Amniotic epithelial cell (primary cell): ENCODE measurements at places on chromosomes 1 and 21.

DNA sequence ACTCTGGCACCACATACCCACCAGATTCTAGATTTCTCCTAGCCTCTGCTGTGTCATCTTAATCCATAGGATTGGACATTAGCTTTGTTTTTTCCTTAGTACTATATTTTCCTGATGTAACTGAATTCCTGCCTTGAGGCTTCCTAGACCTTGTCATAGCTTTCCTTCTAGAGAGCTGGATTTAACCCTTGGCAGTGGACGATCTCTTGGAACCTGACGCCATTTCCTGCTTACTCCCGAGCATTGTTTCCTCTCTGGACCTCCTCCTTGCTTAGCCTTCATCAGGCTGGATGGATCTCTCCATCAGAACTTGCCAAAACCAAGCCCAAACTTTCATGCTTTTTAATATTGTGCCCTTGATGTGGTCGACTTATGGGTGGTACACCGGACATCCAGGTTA is 1.5 kb downstream of the APOBEC4 start:
- no peak for DNase-seq

DNA sequence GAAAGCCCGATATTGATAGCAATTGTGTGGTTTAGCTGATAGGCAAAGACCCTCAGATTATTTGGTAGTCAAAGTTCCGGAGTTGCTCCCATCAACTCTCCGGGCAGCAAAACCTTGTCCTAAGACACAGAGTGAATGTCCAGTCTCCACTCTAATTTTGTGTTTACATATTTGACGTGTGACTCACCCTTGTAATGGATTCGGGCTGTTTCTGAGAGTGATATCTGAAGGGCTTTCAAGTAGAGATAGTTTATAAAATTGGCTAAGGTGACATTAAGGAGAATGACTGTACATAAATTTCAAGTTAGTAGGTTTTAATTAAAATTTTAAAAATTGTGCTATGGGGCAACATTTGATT is 154.2 kb downstream of the CNIH3 start:
- peak; percentile 33 for DNase-seq

DNA sequence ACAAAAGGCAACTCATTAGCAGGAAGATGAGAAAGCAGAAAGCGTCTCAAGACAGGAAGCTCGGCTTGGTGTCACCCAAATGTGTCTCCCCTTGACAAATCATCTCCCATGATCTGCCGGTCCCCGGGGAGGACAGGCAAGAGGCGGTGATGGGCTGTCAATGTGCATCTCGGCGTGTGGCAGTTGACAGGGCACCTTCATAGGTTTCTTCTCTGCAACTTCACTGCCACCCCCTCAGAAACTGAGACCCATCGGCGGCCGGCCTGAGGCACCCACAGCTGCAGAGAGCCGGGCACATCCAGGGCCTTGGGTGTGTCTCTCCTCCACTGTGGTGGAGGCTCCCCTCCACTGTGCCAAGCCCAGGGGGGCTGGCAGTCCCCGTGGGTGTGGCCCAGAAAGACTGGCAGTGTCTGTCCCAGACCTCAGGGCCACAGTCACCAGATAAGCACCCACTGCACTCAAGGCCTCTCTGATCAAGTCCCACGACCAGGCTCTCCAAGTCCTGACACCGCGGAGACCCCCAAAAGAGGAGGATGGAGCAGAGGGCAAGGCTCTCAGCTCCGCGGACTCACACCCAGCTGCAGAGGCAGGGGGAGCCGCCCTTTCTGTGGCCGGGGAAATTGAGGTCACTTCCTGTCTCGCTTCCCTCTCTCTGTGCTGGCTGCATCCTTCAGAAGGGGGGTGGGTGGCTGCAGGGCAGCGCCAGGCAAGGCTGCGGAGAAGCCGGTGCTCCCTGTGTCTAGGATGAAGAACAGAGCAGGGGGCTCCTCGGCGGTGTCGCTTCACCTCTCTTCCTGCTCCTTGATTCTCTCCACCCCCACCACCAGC is 39.6 kb upstream of the LBR start:
- no peak for DNase-seq

GRCh38 chr1:196450143-196451095 is 157.8 kb downstream of the KCNT2 start:
- no peak for DNase-seq

- peak; percentile 43 for DNase-seq
Observed at GRCh38 chr1:165841582-165842017, 14.2 kb downstream of the UCK2 start.

GRCh38 chr1:10736634-10737586 is 59.5 kb downstream of the CASZ1 start:
- no peak for DNase-seq

GRCh38 chr21:30829659-30830058 is at the start of gene KRTAP7-1:
Gene KRTAP7-1, minus strand, starts transcription at chr21:30829759. Its CDS starts 61 bp downstream, at chr21:30829698.
- DNase-seq, result no peak

GRCh38 chr1:154951901-154952657 is 3.8 kb downstream of the PBXIP1 start:
- peak; percentile 26 for DNase-seq
